ENCODE measurements at places on chromosomes 11 and 22. TPM values are rescaled to one million over a fixed set of nuclear protein-coding genes. Genes with fewer than 3 reads are reported as not detected.

DNA sequence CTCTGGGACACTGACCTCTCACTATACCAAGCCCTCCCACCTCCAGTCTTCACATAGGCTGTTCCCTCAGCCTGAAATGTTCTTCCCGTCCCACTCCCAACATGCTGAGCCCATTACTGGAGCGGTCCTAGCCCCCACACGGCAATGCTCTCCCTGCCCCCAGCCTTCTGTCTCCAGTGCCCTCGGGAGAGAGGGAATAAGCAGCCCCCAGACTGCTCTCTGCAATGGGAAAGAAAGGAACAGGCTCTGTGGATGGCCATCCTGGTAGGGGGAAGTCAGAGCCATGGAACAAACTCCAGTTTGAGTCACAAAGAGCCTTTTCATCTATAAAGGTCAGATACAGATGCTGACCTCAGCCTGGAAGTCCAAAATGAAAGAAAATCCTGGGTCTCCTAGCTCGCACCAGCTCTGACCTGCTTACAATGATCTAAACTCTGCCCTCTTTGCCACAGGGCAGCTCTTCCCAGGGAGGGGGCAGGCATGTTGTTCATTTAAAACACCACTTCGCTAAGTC is 62.6 kb downstream of the FLRT1 start:
- no peak for DNase-seq

DNA sequence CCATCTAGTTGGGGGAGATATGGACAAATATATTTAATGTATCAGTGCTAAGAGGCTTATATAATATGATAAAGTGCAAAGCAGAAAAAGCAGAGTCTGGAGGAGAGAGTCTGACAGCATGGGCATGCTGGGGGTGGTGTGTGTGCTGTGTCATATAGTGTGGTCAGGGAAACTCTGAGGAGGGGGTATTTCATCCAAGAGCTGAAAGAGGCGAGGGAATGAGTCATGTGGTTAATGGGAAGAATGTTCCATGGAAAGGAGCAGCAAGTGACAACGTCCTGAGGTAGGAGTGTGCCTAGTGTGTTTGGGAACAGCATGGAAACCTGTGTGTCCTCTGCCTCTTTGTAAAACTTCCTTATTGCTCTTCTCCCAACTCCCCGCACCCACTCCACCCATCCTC is 38.0 kb downstream of the EIF3F start:
- no peak for DNase-seq

GRCh38 chr22:21765909-21766529 is 30.4 kb upstream of the YPEL1 start:
- no peak for DNase-seq

DNA sequence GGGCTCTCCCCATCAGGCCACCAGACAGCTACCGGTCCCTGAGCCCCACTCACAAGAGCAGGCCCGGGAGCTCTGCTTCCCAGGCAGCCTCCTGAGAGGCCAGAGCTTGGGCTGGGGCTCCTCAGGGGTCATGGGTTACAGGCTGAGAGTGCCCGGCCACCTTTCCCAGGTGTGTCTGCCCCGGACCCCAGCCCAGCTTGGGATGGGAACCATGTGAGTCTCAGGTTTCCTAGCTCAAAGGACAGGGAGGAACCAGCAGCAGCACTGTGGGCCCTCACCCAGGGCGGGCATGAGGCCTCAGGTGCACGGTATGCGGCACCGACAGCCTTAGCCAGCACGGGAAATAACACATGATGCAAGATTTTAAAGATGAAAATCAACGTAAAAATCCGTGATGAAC is 90.1 kb downstream of the NECTIN1 start:
- no peak for DNase-seq

KRTAP5-2 gene
- polyA plus RNA-seq, result not detected
